ENCODE measurements at places on chromosomes 3 and 15. TPM values are rescaled to one million over a fixed set of nuclear protein-coding genes. Genes with fewer than 3 reads are reported as not detected.

Gene ADAMTSL3
- 13.0 TPM for total RNA-seq

Gene CHRNA3
- total RNA-seq, result not detected

Gene CFAP91
- total RNA-seq, result 2.4 TPM

Gene KBTBD13
- 0.37 TPM for total RNA-seq

Gene PLSCR2
- total RNA-seq, result 0.43 TPM

Gene GOLGA8J
- total RNA-seq, result not detected

Gene SLC22A14
- total RNA-seq, result 0.38 TPM

Gene CLRN1
- not detected for total RNA-seq

Gene CLDND1
- total RNA-seq, result 105 TPM

Gene CSPG4
- 90.4 TPM for total RNA-seq

Gene CGNL1
- total RNA-seq, result 20.0 TPM

Gene PCNP
- total RNA-seq, result 184 TPM

DNA sequence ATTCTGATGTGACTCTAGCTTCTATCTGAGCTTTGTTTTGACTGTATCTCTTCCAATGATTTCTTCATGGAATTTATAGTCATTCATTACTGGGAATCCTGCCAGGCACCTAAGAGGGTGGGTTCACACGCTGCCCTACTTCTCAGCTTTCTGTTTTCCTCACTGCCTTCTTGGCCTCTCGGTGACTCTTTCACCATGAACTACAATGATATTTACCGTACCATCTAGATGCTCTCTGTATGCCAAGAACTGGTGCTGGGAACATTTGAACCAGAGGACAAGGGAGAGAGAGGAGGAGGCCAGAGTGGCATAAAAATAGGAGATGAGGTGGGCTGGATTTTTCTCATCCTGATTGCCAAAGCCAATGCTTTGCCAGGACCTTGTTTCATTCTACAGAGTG, 280.0 kb upstream of the P2RY1 start:
- no peak for DNase-seq

DNA sequence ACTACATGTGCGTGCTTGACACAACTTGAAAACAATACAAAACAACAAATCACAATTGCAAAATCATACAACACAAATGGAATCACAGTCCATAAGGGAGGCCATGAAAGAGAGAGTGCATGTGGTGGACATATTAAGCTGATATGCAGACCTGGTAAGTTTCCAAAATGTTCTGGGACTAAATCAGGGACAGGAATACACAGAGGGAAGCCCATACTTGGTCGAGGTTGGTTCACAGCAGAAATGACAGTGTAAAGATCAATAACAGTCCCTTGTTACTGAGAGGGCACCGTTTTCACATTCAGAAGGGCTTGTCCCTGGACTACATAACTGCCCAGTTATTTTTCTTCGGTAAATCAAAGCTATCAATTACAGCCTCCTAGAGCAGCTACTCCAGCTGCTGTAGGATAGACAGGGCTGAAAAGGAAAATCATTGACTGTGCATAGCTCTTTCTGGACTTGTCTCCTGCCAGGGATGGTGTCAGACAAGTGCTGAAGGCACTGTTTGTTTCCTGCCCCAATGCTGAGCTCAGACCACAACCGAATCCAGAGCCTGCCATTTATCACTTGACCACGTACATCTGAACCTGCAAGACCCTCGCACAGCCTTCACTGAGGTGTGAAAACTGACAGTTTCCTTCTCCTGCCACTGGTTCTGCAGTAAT, 79.5 kb upstream of the KCNMB2 start:
- no peak for DNase-seq

DNA sequence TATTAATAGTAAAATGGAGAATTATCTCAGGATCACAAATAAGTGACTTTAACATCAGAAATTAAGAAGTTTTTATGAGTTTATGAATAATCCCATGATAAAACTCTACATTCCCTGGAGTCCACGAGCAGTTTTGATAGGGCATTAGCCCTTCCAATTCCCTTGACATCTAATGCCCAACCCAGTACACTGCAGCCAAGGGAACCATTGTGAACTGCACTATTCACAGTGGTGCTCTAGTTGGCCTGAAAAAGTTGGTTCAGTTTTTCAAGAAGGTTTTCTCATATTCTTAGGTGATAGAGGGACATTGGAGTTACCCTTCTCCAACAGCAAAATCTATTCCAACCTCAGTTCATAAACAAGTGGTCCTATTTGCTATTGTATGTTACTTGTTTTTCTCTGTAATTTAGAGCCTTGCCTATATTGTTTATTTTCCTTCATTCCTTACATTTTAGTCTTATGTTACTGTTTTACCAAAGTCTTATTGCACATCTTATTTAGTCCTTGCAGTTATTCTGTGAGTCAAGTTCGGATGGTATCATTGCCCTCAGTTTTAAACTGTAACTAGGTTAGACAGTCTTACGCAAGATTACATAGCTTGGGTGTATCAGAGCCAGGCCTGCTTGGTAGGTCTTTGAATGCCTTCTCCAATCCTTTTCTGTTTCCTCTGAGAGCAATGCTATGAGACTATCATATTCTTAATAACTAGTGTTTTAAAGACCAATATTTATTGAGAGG, 57.9 kb upstream of the SAMMSON start:
- no peak for DNase-seq

DNA sequence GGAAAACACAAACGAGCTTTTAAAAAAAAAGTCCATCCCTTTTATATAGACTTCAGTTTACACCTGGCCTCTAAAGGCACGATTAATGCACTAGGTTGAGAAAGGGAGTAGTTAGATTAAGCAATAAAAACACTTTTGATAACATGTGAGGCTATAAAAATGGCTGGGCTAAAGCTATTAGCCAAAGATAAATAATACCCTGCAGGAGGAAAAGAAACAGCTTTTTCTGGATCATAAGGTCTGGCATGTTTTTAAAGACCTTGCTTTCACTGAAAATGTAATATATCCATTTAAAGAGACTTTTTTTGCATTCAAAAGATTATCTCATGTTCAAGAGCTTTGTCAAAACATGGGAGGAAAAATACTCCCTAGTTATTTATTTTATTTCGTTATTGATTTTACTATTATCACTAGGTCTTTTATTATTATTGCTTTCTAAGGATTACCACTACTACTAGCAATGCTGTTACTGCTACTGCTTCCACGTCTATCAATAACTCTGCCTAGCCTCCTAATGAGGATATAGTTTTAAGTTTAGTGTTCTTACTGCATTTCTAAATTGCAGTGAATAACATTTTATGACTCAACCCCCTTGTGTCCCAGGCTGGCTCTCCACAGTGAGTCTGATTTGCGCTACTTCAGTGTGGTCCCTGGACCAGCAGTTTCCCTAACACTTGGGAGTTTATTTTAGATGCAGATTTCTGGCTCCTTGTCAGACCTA, 93.4 kb downstream of the THRB start:
- DNase-seq, result no peak

DNA sequence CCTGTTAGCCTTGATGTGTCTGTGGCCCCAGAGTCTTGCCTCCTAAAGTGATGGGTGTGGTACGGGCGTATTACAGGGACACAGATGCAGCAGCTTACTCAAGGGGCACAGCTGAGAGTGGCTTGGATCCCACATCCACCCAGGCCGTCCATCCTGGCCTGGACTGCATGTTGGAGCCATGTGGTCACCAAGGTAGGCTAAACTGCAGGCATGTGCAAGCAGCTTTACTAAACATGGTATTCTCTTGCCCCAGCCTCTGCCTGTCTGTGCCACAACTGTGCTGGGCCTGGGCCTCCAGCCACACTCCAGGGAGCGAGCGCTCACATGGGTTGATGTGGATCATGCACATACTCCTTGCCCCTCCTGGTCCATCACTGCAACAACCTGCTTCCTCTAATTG, 6.1 kb upstream of the GPR62 start:
- peak; percentile 42 for DNase-seq

DNA sequence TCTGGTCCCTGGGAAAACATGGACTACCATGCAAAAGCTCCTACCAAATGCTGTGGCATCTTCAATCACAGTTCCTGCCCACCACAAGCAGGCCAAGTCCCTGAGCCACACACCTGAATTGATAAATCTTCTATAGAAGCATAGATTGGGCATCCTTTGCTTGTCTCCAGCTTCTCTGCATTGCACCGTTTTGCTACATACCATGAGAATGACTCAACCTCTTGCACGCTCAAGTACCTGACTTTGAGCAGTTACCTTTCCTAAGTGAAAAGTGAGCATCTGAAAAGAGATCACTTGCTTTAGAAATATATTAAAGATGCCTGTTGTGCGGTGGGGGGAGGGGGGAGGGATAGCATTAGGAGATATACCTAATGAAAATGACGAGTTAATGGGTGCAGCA, 31.3 kb downstream of the GATM start:
- no peak for DNase-seq

DNA sequence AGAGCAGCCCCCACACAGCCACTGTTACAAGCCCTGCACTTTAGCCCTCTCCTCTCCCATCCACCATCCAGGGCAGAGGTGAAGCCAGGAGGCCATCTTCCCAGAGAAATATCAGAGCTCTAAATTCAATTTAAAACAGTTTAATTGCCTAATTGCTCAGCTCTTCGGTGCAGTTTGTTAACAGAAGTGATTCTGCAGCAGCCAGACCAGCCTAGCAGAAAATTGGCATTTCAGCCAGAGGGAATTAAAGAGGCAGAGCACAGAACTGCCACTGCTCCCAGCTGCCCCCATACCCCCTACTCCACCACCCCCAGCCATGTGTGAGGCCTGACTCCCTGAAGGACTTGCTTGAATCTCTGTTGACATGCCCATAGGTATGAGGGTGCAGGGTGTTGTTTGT, 38.5 kb downstream of the TPRA1 start:
- no peak for DNase-seq

DNA sequence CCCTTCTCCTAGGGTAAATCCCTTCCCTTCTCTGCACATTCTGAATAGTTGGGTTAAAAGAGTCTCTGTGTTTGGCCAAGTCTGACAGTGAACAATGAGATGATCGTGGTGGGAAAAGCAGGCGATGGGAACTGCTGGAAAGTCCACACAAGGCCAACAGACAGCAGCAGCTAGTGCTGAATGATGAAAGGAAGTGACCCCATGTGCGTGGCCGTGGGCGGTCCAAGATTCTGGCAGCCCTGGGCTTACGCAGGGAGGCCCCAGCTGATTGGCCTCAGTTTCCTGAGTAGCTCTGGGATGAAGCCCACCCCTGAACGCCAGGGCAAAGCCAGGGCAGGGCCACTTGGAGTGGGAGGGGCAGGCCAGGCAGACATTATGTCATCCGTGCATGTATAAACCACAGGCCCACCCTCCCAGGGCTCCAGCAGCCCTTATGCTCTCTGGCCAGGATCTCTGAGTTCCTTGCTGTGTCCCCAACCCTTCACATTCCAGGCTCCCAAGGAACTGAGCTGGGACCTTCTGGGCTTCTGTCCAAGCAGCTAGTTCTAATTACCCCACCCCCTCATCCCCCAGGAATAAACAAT, 57.8 kb downstream of the CDC25A start:
- DNase-seq, result peak; percentile 95

DNA sequence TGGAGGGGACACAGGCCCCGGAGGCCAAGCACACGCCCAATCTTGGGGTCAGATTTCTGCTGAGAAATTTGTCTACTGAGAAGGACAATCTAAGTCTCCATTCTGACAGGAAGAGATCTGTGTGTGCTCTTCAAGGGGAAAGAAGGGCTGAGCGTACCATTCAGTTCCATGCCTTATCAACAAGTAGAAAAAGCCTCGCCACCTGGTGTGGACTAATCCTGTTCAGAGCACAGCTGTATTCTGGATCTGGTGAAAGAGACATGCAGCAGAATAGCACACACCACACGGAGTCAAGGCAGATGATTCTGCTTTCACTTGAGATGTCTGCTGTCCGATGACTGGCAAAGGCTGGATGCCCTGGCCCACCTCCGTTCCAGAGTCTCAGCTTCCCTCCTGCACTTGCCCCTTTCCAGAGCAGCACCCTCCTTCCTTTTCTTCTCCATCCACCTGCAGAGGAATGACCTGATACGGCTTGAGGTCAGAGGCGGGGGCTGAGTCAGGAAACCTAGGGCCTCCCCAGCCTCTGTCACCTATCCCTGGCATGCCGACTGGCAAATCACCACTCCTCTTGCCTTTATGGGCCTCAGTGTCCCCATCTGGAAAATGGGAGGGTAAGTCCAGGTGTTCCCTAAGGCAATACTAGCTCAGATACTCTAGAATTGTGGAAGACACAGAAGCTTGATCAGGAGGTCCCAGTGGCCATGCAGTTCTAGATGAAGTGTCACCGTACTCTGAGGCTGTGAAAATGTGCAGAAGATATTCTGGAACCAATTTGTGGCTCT, 36.9 kb upstream of the CTSH start:
- DNase-seq, result no peak

- no peak for DNase-seq
Measured at GRCh38 chr3:112297714-112298113, 3.7 kb upstream of the SLC9C1 start.

DNA sequence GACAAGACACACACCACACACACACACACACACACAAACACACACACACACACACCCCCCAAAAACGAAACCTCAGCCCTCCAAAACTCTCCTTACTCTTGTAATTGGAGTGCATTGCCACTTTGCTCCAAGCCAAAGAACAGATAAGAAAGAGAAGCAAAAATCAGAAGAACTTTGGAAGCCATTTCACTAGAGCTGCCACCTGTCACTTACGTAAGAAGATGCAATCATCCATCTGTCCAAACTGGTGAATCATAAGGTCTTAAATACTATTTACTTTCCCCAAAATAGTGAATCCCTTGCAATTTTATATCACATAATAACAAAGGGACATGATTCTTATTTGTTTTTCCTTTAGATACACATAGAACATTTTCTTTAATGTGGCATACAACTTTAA, 285.4 kb downstream of the ZBTB20 start:
- DNase-seq, result no peak

GRCh38 chr3:101778385-101779046, 495 bp upstream of the NXPE3 start:
- no peak for DNase-seq

DNA sequence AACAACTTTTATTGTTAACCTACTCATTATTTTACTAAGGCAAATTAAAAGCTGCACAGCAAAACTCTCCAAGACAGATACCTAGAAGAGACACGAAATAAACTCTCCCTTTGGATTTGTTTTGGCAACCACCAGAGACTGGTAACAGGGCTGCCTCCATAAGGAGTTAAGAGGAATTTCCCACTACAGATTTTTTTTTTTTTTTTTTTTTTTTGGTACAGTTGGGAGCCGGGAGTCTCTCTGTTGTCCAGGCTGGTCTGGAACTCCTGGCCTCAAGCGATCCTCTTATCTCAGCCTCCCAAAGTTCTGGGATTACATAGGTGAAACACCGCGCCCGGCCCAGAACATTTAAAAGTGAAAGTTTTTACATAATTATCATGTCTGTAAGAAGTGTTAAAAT, 73.6 kb upstream of the VGLL4 start:
- no peak for DNase-seq

DNA sequence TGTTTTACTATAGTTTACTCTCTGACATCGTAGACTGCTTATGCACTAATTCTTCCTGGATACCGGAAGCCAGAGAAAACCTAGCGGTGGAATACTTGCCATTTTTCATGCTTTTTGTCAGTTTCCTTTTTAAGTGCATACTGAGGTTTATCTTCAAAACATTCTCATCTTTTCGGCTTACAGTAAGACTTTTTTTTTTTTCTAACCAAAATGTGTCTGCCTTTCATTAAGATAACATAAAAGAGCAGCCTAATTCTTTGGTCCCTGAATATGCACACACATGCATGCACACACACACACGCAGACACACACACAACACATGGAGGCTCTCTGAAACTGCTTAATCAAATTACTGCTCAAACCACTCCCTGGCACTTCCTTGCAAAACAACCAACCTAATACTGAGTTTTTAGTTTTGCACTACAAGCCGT, 1.3 kb downstream of the ZNF445 start:
- no peak for DNase-seq
